ENCODE measurements at places on chromosomes 13 and 19. TPM values are rescaled to one million over a fixed set of nuclear protein-coding genes. Genes with fewer than 3 reads are reported as not detected.

Gene MRPL34
- polyA plus RNA-seq = 37.1 TPM

GRCh38 chr19:55620410-55621204, 3.8 kb downstream of the ZNF784 start:
- no peak for DNase-seq

Gene PDCD5
- polyA plus RNA-seq = 125 TPM

DNA sequence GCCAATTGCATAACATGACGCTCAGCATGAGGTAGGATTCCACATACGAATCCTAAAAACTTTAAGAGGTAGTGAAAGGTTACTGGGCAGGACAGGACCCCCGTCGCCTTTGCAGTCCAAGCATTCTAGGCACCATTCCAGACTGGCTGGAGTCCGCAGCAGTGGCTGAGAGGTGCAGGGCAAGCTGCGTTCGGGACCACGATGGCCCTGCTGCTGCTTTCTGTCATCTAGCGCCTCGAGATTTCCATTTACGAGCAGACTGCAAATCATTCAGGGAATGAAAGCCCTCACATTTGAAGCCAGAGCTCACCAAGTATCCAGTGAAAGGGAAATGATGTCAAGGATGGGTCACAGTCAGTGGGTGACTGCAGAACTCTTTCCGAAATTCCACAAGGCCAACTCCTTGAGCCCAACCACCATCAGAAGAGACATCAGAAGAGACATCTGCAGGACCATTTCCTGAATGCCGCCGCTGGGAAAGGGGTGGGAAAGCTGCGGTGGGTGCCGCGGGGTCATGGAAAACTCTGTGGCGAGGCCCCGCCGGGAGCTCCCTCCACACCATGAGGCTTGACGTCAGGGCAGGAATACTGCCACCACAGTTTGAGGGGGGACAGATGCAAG, 88.3 kb downstream of the COL4A1 start:
- DNase-seq = no peak

DNA sequence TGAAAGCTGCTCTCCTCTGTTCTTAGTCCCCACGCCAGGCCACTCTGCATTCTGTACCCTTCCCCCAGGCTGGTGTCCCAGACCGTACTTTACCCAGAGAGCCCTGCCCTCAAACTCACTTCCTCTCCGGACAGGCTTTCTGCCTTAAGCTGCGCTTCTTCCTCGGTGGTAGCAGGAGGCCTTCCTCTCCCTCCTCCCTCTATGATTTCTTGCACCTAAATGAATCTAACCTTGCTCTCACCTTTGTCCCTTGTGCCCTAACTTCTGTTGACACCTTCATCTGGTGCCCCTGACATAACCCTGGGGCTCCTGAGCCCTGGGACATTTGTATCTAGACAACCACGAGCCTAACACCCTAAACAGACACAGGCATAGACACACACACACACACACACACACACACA, 29.6 kb upstream of the CEACAM21 start:
- DNase-seq = no peak

DNA sequence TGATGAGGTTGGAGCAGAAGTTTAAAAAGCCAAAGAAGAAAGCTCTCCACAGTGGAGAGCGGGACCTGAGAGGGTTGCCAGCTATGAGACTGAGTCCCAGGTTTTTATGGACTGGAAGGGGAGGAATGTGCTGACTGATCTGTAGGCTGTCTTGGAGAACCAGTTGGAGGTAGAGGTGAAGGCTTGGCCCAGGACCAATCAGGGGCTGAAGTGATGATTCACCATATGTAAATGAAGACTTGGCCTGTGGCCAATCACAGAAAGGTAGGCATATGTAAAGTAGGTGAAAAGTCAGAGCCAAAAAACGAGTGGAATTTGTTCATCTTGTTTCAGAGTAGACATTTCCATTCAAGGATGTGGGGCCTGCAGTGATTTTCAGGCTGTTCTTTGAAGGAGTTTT, 17.5 kb upstream of the KBTBD6 start:
- DNase-seq = no peak

Gene ADGRE1
- polyA plus RNA-seq = not detected

Gene METTL21C
- 17.5 TPM for polyA plus RNA-seq

Gene CAMSAP3
- 0.45 TPM for polyA plus RNA-seq

All from hindlimb muscle (tissue), 1 donor.